ENCODE measurements at places on chromosomes 12 and 14. TPM values are rescaled to one million over a fixed set of nuclear protein-coding genes. Genes with fewer than 3 reads are reported as not detected.

KRT5 gene
- 2.6 TPM for total RNA-seq

TBX3 gene
- 26.3 TPM for total RNA-seq

C12orf54 gene
- 2.4 TPM for total RNA-seq

KRT79 gene
- not detected for total RNA-seq

RPAP3 gene
- total RNA-seq = 25.8 TPM

MGAT2 gene
- total RNA-seq = 16.4 TPM

SH2B3 gene
- 27.5 TPM for total RNA-seq

CLEC6A gene
- total RNA-seq = not detected

TCL1A gene
- total RNA-seq = 0.67 TPM

LRP1-AS gene
- not detected for total RNA-seq

DBX2 gene
- 0.13 TPM for total RNA-seq

EMC9 gene
- 14.8 TPM for total RNA-seq

DTX1 gene
- total RNA-seq = 10.1 TPM

LTBP2 gene
- total RNA-seq = 93.0 TPM

GARIN6 gene
- total RNA-seq = not detected

BEGAIN gene
- total RNA-seq = 12.3 TPM

CLEC1B gene
- not detected for total RNA-seq

PRPH gene
- total RNA-seq = 3.7 TPM

ARMH4 gene
- 11.5 TPM for total RNA-seq

NXPH4 gene
- total RNA-seq = 0.27 TPM

METTL25 gene
- total RNA-seq = 21.9 TPM

CAPZA3 gene
- total RNA-seq = not detected

GPR84 gene
- total RNA-seq = 0.53 TPM

CLEC4E gene
- 2.6 TPM for total RNA-seq

RAB15 gene
- 3.3 TPM for total RNA-seq

HOXC4 gene
- 23.6 TPM for total RNA-seq
